ENCODE measurements at places on chromosomes 4 and X.

- DNase-seq, result no peak
Observed at GRCh38 chr4:87738483-87738882, 60.9 kb upstream of the IBSP start.

DNA sequence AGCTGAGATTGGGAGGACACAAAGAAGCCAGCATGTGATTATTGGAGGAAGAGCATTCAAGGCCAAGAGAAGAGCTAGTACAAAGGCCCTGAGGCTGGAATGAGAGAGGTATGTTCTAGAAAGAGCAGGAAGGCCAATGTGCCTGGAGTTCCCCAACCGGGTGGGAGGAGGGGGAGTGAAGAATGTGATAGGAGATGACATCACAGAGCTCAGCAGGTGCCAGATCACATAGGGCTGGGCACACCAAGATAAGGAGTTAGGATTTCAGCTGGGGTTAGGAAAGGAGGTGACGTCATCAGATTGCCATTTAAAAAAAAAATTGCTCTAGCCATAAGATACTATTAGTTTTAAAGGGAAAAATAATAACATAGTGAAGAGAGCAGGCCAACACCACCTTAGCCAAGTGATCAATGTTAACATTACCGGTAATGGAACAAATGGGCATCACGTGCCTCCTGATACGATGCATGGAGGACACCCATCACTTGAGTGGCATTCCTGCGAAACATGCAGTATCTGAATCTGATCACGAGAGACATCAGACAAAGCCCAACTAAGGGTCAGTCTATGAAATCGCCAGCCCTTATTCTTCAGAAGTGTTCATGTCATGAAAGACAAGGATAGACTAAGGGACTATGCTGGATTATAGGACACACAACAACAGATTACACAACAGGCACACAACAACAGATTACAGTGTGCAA is 344.3 kb downstream of the BCOR start:
- no peak for DNase-seq

GRCh38 chrX:153525451-153525850 is 8.0 kb downstream of the ATP2B3 start:
- no peak for DNase-seq

DNA sequence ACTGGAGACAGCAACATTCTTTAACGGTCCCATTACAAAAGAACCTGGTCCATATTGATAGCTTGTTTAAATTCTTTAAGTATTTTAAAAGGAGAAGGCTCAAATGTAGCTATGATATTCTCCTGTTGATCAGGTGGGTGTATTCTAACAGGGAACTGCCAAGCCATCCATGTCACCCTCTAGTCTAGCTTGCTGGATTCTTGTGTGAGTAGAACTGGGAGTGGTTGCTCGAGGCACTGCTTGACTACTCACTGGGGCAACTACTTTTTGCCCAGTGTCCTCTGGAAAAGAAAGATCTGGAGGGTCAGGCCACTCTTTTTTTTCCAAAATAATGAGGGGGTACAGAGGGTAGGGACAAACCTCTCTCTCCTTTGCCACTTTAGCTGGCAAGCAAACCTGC is 155.1 kb downstream of the ZNF518B start:
- no peak for DNase-seq

DNA sequence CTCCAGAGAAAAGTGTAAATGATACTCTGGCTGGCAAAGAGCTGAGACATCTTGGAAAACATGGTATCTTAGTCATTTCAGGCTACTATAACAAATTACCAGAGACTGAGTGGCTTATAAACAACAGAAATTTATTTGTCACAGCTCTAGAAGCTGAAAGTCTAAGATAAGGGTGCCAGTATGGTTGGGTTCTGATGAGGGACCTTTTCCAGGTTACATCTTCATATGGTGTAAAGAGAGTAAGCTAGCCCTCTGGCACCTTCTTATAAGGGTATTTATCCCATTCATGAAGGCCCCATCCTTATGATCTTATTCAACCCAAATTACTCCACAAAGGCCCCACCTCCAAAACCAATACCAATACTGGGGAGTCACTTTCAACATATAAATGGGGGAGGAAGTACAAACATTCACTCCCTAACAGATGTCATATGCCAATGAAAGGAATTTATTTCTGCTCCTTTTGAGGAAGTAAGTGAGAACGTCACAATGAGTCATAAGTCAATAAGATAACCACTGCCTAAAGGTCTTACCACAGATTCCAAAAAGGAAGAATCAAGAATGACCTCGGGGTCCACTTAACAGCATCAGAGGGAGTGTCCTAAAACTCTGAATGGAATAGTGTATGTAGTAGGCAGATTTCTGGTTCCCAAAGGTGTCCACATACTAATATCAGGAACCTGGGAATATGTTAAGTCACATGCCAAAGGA is 246.6 kb downstream of the OPHN1 start:
- no peak for DNase-seq

DNA sequence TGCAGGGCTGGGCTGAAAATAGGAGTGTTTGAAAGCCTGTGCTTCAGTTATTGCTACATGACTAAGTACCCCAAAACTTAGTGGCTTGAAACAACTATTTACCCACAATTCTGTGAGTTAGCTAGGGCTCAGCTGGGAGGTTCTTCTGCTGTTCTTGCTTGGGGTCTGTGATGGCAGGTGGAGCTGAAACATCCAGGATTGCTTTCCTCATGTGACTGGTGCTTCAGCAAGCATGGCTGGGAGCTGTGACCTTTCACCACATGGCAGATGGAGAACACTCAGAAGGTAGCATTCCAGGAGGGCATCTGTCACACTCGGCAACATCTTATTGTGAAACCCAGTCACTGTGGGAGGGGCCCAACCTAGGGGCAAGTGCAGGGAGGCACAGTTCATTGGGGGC is 57.0 kb upstream of the TBC1D14 start:
- no peak for DNase-seq

DNA sequence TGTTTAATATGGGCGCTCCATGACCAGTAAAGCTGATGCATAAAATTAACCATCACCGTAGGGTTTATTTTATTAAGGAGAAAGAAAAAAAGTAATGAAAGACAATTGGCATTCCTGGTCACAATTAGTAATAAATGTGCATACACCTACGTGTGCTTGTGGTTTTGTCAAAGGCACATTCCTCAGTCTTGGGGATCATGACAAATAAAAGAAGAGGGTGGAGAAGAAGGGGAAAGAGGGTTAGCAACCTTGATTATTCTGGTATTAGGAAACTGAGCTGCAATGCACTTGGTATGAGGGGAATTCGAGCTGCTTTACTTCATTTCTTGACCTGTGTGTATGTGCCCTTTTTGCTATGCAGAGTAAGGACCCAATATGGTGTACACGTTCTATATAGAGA is 1798.3 kb upstream of the PCDH7 start:
- no peak for DNase-seq

- no peak for DNase-seq
Observed at GRCh38 chr4:146029939-146030710, 91.5 kb upstream of the ZNF827 start.

- no peak for DNase-seq
Observed at GRCh38 chr4:139978692-139979091, 175.3 kb downstream of the MAML3 start.

- no peak for DNase-seq
Observed at GRCh38 chr4:179601671-179602070, 2159.4 kb upstream of the AGA start.

- DNase-seq, result no peak
Observed at GRCh38 chrX:149819371-149819770, 37.6 kb downstream of the MAGEA9 start.

DNA sequence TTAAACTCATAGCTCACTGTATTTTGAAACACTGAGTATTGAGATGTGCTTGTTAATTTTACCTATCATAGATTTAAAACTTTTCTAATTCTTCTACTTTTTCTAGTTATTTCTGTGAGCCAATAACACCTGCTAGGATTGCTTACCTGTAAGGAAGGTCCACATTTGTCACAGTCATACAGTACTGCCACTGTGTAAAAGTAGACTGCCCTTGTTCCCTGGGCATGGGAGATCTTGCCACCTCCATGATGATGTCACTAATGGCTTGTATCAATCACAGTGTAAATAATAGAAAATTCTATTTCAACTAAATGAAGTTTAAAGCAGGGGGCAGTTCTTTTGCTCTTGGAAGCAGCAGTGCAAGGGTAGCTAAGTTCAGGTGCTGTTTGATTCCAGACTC is 35.9 kb downstream of the GK start:
- DNase-seq, result no peak

GRCh38 chr4:95248720-95249425 is 299.9 kb downstream of the UNC5C start:
- DNase-seq, result peak; percentile 0

- no peak for DNase-seq
Observed at GRCh38 chr4:7852568-7853185, 87.0 kb downstream of the AFAP1 start.

- no peak for DNase-seq
Observed at GRCh38 chr4:68445111-68445510, 2.2 kb upstream of the TMPRSS11E start.

DNA sequence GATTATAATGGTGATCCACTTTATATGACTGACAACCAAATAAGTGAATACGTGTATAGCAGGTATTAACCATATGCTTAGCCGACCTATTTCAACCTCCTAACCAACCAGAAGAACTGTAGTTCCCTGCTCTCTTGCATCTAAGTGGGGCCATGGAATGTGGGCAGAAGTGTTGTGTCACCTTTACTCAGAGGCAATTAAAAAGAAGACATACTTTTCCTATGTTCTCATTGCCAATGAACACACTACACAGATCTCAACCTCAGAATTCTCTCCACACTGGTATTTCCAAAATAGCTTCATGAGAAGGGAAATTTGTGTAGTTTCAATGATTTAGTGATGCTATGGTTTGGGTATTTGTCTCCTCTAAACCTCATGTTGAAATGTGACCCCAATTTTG is 3.2 kb upstream of the NFKB1 start:
- DNase-seq, result no peak

GRCh38 chrX:53616946-53617345 is 69.6 kb downstream of the HUWE1 start:
- DNase-seq, result no peak

DNA sequence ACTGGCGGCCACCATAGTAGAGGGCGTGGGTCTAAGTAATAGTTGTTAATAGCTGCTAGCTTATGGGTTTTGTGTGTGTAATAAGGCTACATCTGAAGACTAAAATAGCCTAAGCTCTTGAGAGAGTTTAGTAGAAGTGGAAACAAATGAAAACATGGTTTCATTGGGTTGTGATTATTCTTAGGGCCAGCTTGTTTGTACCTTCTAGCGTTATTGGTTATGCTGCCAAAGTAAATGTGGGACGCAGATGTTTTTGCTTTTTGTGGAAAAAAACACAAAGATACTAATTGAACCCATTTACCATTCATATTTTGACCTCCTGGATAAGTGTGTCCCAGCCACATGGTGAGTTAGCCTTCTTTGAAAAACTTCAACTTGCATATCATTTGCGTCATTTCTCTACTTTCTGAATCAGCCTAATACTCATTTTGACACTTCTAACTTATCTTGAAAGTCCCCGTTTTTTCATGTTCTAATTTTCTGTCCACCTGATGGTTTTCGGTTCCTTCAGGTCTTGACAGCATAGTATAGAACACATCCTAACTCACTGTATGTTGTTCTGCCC is 305.3 kb downstream of the FRMPD4 start:
- no peak for DNase-seq

- no peak for DNase-seq
Observed at GRCh38 chrX:68634649-68635227, 12.7 kb upstream of the STARD8 start.

DNA sequence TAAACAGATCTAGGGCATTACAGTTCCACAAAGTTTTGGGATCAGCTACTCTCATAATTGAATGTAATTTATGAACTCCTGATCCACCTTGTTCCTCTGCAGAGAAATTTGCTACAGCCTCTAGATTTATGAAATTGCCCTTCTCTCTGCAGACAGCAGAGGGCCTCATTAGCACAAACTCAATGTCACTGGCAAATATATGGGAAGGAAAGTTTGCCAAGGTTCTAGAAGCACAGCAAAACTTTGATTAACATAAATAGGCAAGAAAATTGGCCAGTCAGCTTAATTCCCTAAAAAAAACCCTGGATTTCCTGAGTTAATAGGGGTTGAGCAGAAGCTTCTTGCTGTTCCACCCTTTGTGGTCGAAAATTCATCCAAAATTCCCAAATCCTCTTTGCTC is 31.5 kb downstream of the PRPS1 start:
- DNase-seq, result peak; percentile 42

GRCh38 chr4:168304744-168305459 is 13.7 kb downstream of the DDX60 start:
- peak; percentile 37 for DNase-seq

- DNase-seq, result peak; percentile 90
Observed at GRCh38 chr4:133148690-133149363, at the start of gene PCDH10. Gene PCDH10 (plus strand): TSS chr4:133149294. CDS start chr4:133150141, 847 bp downstream.

DNA sequence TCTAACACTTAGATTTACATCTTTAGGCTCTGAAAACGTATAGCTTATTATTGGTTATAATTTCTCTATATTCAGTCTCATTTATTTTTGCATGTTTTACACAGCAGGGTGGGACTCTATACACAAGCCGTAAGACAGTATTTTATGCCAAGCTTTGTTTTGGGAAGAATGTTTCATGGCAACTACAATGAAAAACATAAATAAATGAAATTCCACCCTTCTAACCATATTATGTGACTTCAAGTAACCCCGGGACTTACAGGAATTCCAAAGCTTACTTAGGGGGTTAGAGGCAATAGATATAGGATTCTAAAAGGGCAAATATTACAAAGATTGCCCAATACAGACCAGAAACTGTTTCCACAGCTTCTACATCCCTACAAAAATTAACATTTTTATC is 370.9 kb downstream of the PRR32 start:
- no peak for DNase-seq

- DNase-seq, result no peak
Observed at GRCh38 chr4:34851411-34851810, 1392.9 kb downstream of the ARAP2 start.

DNA sequence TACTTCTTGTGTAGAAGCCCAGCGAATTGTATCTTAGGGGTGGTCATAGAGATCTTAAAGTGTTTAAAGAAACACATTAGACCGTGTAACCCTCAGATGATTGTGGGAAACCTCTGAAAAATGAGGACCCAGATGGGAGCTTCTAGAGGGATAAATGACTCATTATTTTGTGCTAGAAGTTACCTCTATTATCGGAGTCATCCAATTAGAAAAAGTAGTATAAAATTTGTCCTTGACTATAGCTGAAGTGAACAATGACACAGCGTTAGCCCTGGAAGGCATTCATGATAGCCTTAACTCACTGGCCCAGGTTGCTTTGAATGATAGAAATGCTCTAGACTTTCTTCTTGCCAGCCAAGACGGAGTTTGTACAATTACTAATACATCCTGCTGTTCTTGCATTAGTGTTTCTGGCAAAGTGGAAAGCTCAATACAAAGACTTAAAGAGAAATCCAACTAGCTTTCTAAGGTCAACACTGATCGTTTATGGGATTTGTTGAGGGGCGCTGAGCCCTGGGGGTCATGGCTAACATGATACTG is 178.9 kb upstream of the VEGFC start:
- no peak for DNase-seq

DNA sequence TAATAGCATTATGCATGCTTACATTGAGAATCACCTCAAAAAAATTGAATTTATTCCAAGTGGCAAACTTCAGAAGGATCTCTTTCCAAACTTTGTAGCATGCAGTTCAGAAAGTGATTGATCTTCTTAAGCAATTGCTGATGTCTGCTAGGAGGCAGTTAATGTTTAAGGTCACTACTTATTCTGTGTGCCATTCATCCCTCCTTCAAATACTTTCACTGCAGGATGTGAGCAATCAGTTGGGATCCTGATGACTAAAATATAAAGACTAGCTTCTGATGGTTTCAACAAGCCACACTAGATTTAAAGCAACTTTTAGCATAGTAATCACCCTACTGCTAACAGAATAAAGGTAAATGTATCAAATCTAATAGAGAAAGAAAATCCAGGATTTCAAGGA is 414.1 kb downstream of the ADGRL3 start:
- DNase-seq, result no peak
